ENCODE measurements at places on chromosomes 7 and 10. TPM values are rescaled to one million over a fixed set of nuclear protein-coding genes. Genes with fewer than 3 reads are reported as not detected.
A peak's percentile ranks its signal among the peaks of the same experiment; 100 is the strongest.

Gene SRGN
- 153 TPM for total RNA-seq

Gene LHPP
- 7.7 TPM for total RNA-seq

Gene CRHR2
- total RNA-seq = 0.20 TPM

Gene HHEX
- 3.9 TPM for total RNA-seq

Gene SCIN
- 0.99 TPM for total RNA-seq

Gene CYP3A4
- 2.6 TPM for total RNA-seq

Gene KCNIP2
- 5.7 TPM for total RNA-seq

Gene UCN3
- not detected for total RNA-seq

Gene RSPH10B2
- 0.30 TPM for total RNA-seq

Gene TBATA
- total RNA-seq = not detected

Gene LIPJ
- total RNA-seq = 0.49 TPM

Gene CHRM2
- 0.20 TPM for total RNA-seq

Gene WEE2
- total RNA-seq = 0.10 TPM

Gene POMZP3
- total RNA-seq = 3.7 TPM

Gene GIMAP2
- 7.3 TPM for total RNA-seq

Gene ELN
- total RNA-seq = 321 TPM

Gene MBL2
- total RNA-seq = not detected

Gene GSTO2
- 6.3 TPM for total RNA-seq

Gene DYNC1I1
- 1.1 TPM for total RNA-seq

Gene FEZF1
- total RNA-seq = not detected

- no peak for DNase-seq
These were observed 19.9 kb downstream of the ANTXRL start for GRCh38 chr10:46306516-46307184.

DNA sequence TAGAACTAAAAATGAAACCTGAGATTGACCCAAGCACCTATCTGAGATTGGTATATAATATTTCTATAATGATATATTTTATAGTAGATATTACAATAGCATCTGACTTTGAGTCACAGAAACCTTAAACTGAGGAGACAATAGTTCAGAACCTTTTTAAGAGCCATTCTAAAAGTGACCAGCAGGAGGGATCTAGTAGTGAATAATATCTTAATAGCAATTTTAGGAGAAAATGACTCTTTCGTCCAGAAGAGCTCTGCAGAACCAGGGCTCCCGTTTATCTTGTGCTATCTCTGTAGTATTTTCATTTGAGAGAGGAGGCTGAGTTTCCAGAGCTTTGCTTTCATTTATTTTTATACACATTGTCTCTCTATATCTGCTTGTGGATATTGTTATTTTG is 68.1 kb downstream of the PODXL start:
- DNase-seq = no peak

GRCh38 chr7:22759721-22760120 is 32.7 kb downstream of the IL6 start:
- no peak for DNase-seq

- DNase-seq = no peak
These were observed 45.8 kb downstream of the PRR15 start for GRCh38 chr7:29609162-29610037.

DNA sequence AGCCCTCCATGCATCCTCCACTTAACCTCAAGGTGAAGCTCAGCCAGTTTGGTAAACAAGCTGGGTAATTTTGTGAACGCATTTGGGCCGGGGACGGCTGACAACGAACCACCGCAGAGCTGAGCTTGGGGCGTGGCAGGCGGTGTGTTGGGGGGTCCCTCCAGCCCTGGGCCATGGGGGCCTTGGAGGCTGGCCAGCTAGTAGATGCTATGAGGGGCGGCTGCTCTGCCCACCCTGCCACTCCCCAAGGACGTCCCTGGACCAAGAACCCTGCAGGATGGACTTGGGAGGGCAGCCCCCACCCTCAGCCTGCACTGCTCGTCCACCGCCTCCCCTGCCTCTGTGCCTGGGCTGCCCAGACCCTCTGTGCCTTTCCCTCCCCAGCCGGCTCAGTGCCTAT is 12.0 kb upstream of the SCART1 start:
- no peak for DNase-seq

DNA sequence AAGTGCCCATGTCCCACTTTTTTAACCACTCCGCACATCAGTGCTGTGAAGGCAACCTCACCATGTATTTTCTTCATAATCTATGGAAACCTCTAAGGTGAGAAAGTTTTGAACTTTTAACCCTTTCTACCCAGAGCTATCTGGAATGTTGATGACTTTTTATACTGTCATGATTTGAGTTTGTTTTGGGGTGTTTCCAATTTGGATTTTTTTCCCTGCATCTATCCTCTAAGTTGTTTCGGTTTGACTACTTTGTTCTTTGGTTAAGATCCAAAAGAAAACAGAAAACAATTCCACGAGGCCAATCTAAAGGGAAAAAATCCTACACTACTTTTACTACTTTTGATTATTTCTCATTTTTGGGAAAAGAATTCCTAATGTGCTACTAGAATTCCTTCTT is 279.7 kb downstream of the USP6NL start:
- DNase-seq = peak; percentile 20

- DNase-seq = no peak
These were observed 314.1 kb downstream of the WDR37 start for GRCh38 chr10:1370298-1370697.

DNA sequence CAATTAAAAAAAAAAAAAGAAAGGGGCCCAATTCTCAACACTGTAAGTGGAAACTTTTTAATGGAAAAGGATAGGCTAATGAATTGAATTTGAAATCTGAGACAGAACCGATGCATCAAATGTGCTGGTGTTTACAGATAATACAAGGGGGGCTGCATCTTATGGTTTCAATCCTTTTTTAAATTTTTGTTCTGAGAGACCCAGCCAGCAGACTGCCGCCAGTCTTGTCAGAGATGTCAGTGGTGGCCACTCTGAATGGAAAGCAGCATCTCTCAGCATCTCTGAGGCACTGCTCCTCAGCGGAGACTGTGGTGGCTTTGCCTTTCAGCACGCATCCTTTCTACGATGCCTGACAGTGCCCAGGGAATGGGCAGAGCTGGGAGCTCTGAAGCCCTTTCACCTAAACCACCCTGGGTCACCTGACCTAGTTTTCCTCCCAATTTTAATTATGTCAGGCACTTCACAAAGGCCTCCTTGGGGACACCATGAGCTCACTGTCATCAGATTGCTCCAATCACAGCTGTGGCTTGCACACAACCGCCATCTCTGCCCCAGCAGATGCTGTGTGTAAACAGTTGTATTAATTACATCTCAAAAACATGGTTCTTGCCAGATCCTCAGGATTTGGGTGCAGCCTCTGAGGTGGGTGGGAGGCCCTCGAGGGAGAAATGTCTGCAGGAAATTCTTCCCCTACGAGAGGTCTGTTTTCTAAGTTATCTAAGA is 81.2 kb downstream of the EGFR start:
- peak; percentile 75 for DNase-seq

DNA sequence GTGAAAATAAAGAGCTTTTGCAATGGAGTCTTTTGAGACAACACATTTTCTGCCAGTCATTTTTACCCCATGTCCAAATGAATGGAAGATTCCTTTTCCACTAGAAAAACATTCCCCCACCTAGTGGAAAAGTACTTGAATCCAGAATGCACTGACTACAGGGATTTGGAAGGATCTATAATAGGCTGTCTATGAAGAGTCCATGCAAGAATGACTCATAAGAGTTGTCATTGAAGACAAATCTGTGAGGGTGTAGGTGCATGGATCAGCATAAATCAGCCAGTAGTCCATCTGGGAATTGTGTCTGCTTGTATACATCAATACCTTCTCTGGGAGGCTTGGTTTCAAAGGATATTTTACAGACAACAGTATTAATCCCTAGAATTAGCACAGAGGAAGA is 32.5 kb upstream of the TRUB1 start:
- DNase-seq = no peak

- no peak for DNase-seq
These were observed 134.3 kb downstream of the DOCK4 start for GRCh38 chr7:112071856-112072255.

GRCh38 chr7:34165466-34165865 is 260.1 kb downstream of the BMPER start:
- peak; percentile 46 for DNase-seq

- DNase-seq = no peak
These were observed 750.7 kb upstream of the SORCS1 start for GRCh38 chr10:107915215-107915610.

DNA sequence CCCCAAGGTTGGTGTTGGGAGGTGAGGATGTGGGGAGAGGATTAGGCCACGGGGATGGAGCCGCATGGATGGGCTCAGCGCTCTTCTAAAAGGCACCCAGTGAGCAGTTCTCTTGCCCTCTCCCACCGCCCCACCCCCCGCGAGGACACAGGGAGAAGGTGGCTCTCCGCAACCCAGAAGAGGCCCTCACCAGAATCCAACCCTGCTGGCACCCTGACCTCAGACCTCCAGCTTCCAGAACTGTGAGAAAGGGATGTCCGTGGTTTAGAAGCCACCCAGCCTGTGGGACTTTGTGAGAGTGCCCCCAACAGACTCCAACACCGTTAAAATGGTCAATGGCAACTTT is 242.8 kb upstream of the PPP2R2D start:
- DNase-seq = no peak

- DNase-seq = no peak
These were observed 4.4 kb upstream of the SEPHS1 start for GRCh38 chr10:13352519-13352918.

GRCh38 chr7:154929006-154929726 is 73.8 kb downstream of the PAXIP1 start:
- DNase-seq = no peak

- DNase-seq = no peak
These were observed 44.3 kb downstream of the ARL4A start for GRCh38 chr7:12731775-12732174.

DNA sequence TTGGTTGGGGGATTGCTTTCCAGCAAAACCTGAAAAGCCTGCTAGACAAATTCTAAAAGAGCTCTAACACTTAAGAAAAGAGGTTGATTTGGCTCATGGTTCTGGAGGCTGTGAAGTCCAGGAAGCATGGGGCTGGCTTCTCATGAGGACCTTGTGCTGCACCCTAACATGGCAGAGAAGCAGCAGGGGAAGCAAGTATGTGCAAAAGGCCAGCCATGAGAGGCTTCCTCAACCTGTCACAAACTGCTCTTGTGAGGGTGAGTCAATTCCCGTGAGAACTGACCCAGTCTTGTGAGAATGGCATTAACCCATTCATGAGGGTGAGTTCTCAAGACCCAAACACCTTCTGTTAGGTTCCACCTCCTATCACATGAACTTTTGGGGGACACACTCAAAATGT is 54.3 kb upstream of the IGFBP3 start:
- DNase-seq = no peak

DNA sequence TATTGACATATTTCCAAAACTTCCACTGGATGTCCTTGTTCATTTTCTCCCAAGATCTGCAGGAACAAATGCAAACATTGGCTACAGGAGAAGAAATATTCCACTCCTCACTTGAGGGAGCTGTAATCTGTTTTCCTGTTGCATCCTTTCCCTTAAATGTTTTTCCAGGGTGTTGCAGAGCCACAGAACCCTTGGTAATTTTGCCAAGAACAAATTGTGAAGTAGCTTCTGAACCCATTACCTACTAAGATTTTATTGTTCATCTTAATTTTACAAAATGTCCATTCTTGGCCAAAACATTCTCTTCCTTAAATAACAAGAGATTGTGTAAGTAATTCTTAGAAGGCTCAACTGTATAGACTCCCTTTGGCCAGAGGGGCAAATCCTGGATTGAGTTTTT is 177.0 kb downstream of the GNAT3 start:
- DNase-seq = no peak

GRCh38 chr7:92448205-92448747 is 994 bp downstream of the GATAD1 start:
- DNase-seq = peak; percentile 22

DNA sequence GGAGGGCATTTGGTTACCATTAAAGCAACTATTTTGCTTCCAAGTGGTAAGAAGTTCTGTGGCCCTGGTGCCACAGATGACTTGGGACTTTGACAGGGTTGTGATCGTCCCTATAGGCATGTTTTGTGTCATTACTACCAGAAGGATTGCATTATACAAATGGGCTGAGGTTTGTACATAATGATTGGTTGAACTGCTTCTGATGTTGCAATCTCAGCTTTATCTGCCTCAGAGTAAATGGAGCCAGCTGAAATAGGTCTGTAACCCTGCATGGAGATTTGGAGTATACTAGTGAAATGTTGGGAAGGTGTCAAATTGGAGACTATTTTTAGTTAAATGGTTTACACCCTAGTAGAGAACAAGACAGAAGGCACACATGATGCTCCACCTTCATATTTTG is 46.1 kb upstream of the SEPTIN7 start:
- DNase-seq = no peak

DNA sequence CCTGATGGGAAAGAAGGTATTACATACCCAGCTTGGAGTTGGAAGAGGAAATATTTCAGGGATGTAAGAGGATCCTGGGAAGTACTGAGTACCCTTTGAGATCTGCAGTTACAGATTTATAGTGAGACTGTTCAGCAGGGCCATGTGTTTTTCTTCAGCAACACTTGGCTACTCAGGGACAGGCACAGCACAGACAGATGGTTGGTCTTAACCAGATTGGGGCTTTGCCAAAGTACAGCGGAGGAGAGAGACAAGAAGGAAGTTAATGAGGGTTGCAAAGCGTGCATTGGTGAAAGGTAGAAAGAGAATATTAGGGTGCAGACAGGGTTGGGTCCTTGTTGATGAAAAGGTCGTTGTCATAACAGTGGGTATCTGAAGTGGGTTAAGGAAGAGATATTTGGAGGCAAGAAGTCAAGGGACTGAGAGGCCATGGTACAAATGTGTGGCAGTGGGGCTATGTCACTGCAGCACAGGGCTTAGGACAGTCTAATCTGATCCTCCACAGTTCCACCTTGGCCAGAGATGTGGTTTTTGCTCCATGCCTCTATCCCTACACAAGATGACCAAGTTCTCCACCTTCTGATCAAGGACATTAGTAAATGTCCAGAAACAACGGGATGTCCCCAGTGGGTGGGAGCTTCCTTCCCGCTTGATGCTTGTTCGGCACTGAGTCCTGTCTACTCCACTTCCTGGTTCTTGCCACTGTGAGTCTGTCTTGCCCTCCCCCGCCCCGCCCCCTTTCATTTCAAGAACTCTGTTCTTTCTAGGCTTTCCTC is 18.9 kb upstream of the DNAJC1 start:
- DNase-seq = no peak

DNA sequence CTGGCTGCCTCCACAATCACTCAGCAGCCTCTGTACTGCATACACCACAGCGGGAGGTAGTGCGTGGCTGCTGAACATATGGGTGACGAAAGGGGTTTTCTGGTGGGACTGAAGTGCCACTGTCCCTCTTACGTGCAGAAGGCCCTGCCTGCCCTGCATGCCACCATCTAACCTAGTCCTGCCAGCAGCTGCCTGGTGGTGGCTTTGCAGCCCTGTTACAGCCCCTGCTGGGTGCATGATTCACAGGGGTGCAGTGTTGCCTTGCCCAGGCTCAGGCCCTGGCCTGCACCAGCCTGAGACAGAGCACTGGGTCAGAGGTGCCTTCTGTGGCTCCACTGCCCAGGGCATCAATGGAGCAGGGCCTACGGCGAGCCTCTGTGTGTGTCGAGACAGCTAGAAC is 50.1 kb downstream of the SYPL1 start:
- DNase-seq = no peak

GRCh38 chr7:140767418-140767817 is 70.9 kb downstream of the NDUFB2 start:
- no peak for DNase-seq
